Ammon's horn (tissue), 1 donor: ENCODE measurements at places on chromosomes 6 and 20.

- DNase-seq, result no peak
Measured at GRCh38 chr20:24109008-24109407, 120.4 kb upstream of the GGTLC1 start.

- peak; percentile 43 for DNase-seq
Measured at GRCh38 chr6:38796006-38796405, 80.9 kb downstream of the DNAH8 start.

- DNase-seq, result no peak
Measured at GRCh38 chr6:44631968-44632367, 244.5 kb downstream of the CDC5L start.

DNA sequence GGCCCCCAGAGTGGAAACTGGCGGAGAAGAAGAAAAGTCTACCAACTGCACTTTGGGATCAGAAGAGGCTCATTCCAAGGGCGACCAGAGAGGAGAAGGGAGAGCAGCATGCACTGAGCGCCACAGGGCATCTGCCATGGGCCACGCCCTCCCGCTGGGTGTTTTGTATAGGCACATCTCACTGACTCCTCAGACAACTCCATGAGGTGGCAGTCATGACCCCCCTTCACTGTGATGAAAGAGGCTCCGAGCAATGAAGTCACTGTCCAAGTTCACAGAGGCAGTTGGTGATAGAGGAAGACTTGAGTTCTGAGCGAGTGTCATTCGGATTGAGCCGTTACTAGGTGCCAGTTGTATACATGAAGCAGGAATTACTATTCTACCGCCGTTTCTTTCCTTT is 15.4 kb downstream of the BPIFB1 start:
- DNase-seq, result no peak

DNA sequence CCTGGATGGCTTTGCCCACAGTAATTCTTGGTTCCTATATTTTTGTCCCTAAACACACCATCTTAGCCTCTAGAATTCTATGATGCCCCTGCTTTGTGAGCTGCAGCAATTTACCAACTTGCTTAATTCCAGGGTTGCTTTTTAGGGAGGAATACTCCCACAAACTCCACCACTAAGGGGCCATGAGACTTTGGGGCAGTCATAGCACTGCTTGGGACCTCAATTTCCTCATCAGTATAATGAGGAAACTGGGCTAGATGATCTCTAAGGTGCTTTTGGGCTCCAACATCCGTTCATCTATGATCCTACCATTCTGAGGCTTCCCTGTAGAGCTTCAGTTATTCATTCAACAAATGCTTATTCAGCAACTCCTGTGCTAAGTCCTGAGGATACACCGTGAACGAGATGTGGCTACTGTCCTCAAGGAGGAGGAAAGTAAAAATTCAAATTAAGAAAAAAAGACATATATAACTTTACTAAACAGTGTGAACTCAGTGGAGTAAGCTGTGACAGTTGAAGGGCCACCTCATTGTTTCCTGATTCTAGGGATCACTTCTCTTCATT is 75.3 kb downstream of the PRDM1 start:
- no peak for DNase-seq

- DNase-seq, result no peak
Measured at GRCh38 chr20:6841128-6841527, 73.6 kb downstream of the BMP2 start.

- DNase-seq, result peak; percentile 13
Measured at GRCh38 chr6:137013738-137014602, 30.8 kb downstream of the IL20RA start.

DNA sequence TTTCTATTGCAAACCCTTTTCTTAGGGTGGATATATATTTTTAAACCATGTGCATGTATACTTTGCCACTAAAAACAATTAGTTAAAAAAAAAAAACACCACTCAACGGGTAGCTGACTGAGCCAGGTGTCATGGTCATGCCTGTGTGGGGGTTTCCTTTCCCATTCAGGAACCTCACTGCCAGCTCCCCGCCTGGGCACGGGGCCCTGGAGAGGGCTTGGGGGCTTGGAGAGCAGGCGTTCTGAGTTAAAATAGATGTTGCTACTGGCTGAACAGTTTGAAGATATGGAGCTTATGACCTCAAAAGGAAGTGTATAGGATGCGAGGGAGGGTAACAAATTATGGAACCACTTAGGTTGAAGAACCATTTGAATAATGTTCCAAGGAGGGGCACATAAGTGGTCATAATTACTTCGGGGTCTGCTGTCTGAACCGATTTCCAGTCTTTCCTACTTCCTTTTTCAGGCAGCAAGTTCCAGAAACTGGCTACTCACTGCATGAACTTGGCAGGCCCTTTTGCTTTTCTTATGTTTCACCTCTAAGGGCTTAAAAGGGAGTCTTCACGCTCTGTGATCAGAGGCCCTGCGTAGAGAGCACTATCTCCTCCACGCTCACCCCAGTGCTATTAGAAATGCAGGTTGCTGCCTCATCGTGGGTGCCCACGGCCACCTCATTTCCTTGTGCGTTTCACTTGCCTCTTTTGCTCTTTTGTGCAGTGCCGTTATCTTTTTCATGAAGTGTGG is 9.9 kb downstream of the STX16 start:
- DNase-seq, result no peak

DNA sequence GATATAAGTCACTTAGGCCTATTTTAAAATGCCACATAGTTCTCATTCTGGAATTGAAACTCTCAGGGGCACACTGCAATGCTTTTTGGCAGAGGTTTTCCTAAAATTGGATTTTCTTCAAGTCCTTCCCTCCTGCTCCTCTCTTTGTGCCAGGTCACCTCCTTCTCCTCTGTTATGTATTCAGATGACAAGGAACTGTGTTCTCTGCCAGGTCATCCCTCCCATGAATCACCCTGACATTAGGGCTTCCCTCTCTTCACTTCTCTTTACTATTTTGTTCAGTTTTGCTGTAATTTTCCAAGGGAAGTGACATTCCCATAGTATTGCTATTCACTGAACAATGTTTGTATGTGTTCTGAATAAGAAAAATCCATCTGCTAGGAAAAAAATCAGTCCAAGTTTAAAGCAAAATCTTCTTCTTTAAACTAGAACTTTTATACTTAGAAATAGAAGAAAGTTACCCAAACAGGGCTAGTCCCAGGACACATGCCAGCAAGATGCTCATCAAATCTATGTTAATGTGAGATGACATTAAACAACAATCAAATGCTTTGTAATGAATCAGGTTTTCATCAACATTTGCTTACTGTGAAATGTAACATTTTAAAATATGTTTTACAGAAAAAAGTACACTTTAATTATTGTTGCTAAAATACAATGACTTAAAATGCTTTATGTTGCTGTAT is 461.1 kb downstream of the MMUT start:
- peak; percentile 53 for DNase-seq

DNA sequence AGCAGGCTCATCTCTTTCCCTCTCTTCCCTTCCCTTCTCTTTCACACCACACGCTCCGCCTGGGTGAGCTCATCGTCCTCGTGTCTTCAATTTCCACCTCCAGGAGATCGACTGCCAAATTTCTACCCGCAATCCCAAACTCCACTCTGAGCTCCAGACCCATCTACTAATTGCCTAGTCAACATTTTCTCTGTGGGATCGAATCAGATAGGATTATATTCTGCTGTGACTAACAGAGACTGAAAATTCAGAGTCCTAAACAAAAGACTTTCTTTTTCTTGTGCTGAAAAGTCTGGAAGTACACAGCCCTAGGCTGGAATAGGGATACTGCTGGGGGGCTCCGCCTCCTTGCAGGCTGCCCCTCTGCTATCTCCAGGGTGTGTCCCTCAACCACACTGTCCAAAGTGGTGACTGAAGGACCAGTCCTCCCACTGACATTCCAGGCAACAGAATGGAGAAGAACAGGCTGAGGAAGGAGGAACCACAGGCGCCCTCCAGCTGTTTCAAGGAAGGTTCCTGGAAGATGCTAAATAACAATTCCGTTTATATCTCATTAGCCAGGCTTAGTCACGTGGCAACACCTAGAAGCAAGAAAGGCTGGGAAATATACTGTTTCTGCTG is 5.0 kb upstream of the HSPA12B start:
- DNase-seq, result peak; percentile 40

DNA sequence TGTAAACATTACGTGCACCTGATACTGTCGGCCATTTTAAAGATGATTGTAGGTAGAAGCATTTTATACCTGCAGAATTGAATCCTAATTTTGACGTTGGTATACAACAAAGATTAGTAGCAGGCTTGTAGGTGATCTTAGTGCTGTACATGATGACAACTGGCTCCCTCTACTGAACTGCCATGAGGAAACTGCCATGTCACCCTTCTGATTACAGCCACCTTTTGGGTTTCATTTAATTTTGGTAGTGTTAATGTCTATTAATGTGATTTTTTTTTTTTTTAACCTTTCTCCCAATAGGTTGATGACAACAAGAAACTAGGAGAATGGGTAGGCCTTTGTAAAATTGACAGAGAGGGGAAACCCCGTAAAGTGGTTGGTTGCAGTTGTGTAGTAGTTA is 2.3 kb downstream of the RPS12 start:
- DNase-seq, result no peak

- DNase-seq, result no peak
Measured at GRCh38 chr6:689223-689622, 3.7 kb downstream of the EXOC2 start.

GRCh38 chr20:41476013-41476441 is 109.4 kb upstream of the EMILIN3 start:
- DNase-seq, result peak; percentile 11

- DNase-seq, result no peak
Measured at GRCh38 chr20:14830466-14830865, 493.1 kb upstream of the FLRT3 start.

DNA sequence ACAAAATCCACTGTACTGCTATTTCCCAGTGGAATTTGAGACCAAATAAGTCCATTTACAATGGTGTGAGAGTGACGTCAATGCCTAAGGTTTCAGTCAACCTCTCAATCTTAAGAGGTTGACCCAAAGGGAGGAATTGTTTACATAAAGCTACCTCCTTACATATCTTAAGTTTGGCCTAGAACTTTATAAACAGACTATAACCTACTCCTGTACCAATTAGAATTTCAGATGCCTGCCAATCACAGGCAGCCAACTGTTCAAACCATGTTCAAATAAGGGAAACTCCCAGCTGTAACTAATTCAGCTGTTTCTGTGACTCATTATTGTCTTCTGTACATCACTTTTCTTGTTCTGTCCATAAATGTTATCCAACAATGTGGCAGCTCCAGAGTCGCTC is 14.5 kb downstream of the LGSN start:
- DNase-seq, result no peak

GRCh38 chr6:5511954-5512353 is 250.6 kb downstream of the FARS2 start:
- no peak for DNase-seq

GRCh38 chr6:124479991-124480430 is 482.2 kb upstream of the RNF217 start:
- no peak for DNase-seq

DNA sequence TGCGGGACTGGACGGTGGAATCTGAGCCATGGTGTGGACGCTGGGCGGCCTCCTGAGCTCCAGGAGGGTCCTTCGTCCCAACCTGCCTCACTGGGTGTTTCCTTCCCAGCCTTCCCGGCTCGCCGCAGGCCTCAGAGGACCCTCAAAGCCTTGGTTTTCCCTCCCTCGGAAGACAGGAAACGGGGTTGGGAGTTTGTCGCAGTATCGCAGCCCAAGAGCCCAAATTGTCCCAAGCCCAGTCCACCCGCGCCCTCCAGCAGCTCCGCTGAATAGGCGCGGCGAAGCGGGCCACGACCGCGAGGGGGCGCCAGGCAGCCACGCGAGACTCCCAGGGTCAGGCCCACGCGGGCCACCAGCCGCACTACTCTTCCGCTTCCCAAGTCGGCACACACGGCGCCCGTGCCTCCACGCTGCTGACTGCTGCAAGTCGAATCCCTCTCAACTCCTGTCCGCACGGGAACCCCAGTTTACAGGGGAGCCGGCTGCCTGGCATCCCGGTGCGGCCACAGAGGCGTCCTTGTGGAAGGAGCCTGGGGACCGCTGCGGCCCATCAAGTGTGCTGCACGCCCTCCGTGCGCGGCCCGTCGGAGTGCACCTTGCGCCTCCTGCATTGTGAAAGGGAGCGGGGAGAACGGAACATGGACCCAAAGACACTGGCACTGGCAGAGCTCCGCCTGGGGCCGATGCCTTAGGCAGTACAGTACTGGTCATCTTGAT is 40.4 kb upstream of the HMGA1 start:
- DNase-seq, result peak; percentile 90

DNA sequence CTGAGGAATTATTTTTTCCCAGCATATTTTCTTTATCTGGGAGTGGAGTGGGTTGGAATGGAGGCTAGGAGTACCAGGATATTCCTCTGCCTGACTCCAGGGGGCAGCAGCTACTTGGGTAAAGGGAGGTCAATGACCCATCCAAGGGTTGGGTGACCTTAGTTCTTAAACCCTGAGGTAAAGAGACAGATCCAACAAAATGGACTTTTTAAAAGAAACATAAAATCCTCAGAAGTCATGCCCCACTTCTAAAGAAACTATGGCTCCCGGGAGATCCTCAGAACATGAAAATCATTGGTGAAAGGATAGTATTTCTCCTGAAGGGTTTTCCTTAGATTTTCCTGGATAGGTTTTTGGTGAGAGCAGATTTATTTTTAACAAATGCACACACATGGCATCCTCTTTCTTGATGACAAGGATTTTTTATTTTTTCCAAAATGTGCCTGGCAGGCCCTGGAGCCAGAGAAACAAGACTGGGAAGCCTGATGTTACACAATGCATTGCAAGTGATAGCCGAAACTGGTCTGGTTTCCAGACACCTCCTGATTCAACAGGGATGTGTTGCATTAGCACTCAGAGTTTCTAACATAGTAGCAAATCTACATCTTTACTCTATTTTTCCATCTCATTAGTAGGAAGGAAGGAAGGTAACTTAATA is 240.9 kb upstream of the BTBD3 start:
- DNase-seq, result peak; percentile 65

DNA sequence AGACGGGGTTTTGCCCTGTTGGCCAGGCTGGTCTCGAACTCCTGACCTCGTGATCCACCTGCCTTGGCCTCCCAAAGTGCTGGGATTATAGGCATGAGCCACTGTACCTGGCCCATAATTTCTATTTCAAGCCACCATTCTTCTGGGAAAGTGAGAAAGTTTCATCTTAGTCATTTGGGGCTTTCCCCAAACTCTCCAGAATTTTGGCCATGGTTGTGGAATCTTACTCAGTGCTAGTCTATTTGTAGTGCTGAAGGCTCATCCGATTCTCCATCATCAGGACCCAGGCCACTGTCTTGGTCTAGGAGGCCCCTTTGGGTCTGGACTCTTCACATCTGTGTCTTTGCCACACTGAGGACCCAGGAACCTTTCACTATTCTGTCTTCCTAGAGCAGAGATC is 164.9 kb downstream of the EYA2 start:
- no peak for DNase-seq

DNA sequence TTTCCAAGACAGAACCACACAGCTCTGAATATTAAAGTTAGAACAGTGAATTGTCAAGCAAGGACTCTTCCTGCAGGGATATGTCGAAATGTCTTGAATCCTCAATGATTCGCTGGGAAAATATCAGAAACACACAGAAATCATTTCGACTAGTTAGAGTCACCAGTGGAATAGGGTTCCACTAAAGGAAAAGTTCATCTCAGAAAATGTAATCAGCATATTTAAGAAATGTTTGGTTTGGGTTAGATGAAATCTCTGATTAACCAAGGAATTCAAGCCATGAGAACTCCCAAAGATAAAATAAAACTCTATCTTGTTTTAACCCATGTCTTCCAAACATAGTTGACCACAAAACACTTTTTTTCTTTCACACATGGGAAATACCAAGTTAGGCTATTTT is 621.0 kb upstream of the NRSN1 start:
- DNase-seq, result no peak
